ENCODE measurements at places on chromosomes 3 and 15. TPM values are rescaled to one million over a fixed set of nuclear protein-coding genes. Genes with fewer than 3 reads are reported as not detected.
A peak's percentile ranks its signal among the peaks of the same experiment; 100 is the strongest.

- peak overlapping the region; percentile 45 for H3K27ac ChIP-seq
- DNase-seq = no peak
- peaks cover 34% of the 10 kb centered on the region for H3K4me1 ChIP-seq
Observed at GRCh38 chr3:157786211-157786610, 283.0 kb upstream of the VEPH1 start.

KPNA4 gene
- 58.3 TPM for total RNA-seq

DNA sequence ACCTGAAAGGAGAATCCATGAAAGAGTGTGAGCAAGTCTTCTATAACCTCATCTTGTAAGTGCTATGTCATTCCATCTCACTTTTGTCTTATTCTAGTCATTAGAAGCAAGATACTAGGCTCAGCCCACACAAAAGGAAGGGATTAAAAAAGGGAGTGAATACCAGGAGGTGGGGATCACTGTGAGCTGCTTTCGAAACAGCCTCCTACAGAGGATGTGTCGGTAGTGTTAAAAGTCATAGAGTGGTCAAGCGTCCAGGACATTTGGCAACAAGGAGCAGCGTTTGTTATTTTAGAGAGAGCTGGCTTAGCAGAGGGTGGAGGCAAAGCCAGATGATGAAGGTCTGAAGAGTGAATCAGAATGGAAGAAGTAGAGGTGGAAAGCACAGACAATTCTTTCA lies 11.7 kb upstream of the ZNF148 start:
- no peaks in the 10 kb centered on the region for H3K27me3 ChIP-seq
- H3K4me3 ChIP-seq = no peak overlapping the region
- no peak overlapping the region for H3K27ac ChIP-seq

GRCh38 chr15:52109559-52110451 lies 2.8 kb downstream of the BCL2L10 start:
- no peak overlapping the region for H3K4me3 ChIP-seq
- H3K27me3 ChIP-seq = no peaks in the 10 kb centered on the region
- no peak overlapping the region for H3K27ac ChIP-seq
- no peaks in the 10 kb centered on the region for H3K36me3 ChIP-seq

KBTBD8 gene
- 1.9 TPM for total RNA-seq

SEMA7A gene
- 1.1 TPM for total RNA-seq

- H3K27me3 ChIP-seq = no peaks in the 10 kb centered on the region
- DNase-seq = no peak
- no peak overlapping the region for H3K4me3 ChIP-seq
Observed at GRCh38 chr15:63369781-63370180, 11.9 kb downstream of the CA12 start.

THAP10 gene
- total RNA-seq = 2.2 TPM

- DNase-seq = no peak
- no peak overlapping the region for H3K4me3 ChIP-seq
- H3K4me1 ChIP-seq = peaks cover 44% of the 10 kb centered on the region
- no peaks in the 10 kb centered on the region for H3K27me3 ChIP-seq
- H3K27ac ChIP-seq = no peak overlapping the region
Observed at GRCh38 chr15:22954798-22955543, 25.2 kb downstream of the CYFIP1 start.

- H3K4me1 ChIP-seq = no peaks in the 10 kb centered on the region
- H3K4me3 ChIP-seq = no peak overlapping the region
- no peak overlapping the region for H3K27ac ChIP-seq
- no peaks in the 10 kb centered on the region for H3K36me3 ChIP-seq
- H3K27me3 ChIP-seq = peaks cover 12% of the 10 kb centered on the region
Observed at GRCh38 chr3:103308921-103309320, 874.1 kb downstream of the ZPLD1 start.

GRCh38 chr15:101501703-101502373 lies 12.3 kb upstream of the PCSK6 start:
- H3K27ac ChIP-seq = no peak overlapping the region
- H3K4me3 ChIP-seq = no peak overlapping the region
- peaks cover 13% of the 10 kb centered on the region for H3K4me1 ChIP-seq
- DNase-seq = no peak

- no peak for DNase-seq
- H3K27ac ChIP-seq = peak overlapping the region; percentile 78
- peak overlapping the region; percentile 0 for H3K4me3 ChIP-seq
- H3K4me1 ChIP-seq = peaks cover 52% of the 10 kb centered on the region
- no peaks in the 10 kb centered on the region for H3K27me3 ChIP-seq
Observed at GRCh38 chr3:49967291-49967690, 27.3 kb downstream of the RBM6 start.

GRCh38 chr15:74399511-74400312 lies 32.3 kb upstream of the CYP11A1 start:
- no peaks in the 10 kb centered on the region for H3K36me3 ChIP-seq
- no peak overlapping the region for H3K4me3 ChIP-seq
- peaks cover 14% of the 10 kb centered on the region for H3K4me1 ChIP-seq
- H3K27me3 ChIP-seq = peaks cover 4% of the 10 kb centered on the region
- DNase-seq = no peak

SLC9C1 gene
- not detected for total RNA-seq

GRCh38 chr15:77069521-77070121 lies 1.3 kb downstream of the TSPAN3 start:
- H3K27ac ChIP-seq = peak overlapping the region; percentile 90
- H3K4me1 ChIP-seq = peaks cover 46% of the 10 kb centered on the region
- no peak for DNase-seq

All from chondrocyte (in vitro differentiated cells).